ENCODE measurements at places on chromosomes 2 and 18.

- peak; percentile 36 for DNase-seq
Measured at GRCh38 chr2:156405586-156405985, 30.6 kb upstream of the GPD2 start.

- DNase-seq = no peak
Measured at GRCh38 chr2:121171625-121172119, 113.3 kb downstream of the TFCP2L1 start.

GRCh38 chr2:45833968-45834344, 182.5 kb downstream of the PRKCE start:
- no peak for DNase-seq

- DNase-seq = no peak
Measured at GRCh38 chr2:18721038-18721922, 131.9 kb upstream of the NT5C1B start.

DNA sequence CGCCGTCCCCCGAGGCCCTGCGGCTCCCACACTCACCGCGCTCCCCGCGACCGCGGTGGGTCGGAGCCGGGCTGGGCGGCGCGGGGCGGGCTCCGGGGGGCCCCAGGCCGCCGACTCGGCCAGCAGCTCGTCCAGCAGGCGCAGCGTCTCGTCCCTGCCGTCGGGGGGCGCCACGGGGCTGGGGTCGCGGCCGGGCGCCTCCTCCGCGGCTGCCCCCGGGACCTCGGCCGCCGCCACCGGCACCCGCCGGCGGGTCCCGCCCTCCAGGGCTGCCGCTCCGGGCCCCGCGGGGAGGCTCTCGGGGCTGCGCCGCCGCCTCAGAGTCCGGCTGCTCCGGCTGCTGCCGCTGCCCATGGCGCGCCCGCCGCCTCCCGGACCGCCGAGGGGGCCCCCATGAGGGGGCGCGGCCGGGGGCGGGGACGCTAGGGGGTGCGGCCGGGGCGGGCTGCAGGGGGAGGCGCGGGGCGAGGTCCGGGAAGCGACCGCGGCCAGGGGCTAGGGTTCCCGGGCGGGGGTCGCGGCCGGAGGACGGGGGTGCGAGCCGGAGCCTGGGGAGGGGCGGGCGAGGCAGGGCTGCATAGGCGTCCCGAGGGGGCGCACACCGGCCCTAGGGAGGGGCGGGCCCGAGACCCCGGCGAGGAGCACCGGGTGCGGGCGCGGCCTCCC, at the start of gene CYS1:
TSS of gene CYS1 (minus strand) at position 542 of the 666 bp plus-strand sequence. CDS start at position 354, 188 bp downstream.
- peak; percentile 59 for DNase-seq

DNA sequence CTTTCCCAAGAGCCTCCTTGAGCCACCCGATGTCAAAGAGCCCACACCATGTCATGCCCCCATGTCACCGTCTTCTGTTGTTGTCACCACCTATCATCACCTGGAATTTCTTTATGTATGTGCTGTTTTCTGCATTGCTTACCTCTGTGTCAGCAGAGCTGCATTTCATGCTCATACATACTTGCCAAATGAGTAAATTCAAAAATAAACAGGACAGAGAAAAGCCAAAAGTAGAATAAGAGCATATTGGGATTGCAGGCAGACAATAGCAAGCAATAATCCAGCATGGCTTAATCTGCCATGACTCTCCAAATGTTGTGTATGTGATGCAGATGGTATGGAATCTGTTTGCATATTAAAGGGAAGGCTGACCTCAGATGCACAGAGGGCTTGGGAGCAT, 15.3 kb upstream of the RGPD4 start:
- DNase-seq = no peak

GRCh38 chr18:62844850-62845643, 129.7 kb downstream of the PHLPP1 start:
- no peak for DNase-seq

DNA sequence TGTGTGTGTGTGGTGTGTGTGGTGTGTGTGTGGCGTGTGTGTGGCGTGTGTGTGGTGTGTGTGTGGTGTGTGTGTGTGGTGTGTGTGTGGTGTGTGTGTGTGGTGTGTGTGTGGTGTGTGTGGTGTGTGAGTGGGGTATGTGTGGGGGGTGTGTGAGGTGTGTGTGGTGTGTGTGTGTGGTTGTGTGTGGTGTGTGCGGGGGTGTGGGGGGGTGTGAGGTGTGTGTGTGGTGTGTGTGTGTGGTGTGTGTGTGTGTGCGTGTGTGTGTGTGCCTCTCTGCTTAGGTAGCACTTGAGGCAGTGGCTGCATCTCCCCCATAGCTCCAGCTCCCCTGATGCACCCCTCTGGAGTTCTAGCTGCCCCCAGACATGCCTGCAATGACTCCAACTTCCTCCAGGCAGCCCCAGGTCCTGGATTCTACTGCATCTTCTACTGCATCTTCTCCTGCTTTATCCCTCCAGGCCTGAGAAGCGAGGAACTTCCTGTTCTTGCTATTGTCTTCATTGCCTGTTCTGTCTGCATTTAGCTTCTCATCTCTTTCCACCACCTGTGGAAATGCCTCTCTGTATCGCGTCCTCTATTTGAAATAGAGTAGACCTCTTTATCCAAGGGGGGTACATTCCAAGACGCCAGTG, 22.2 kb upstream of the MLPH start:
- DNase-seq = no peak

- DNase-seq = peak; percentile 20
Measured at GRCh38 chr2:173607606-173608311, 253.1 kb downstream of the CDCA7 start.

GRCh38 chr2:62760555-62760954, 55.0 kb downstream of the EHBP1 start:
- DNase-seq = no peak

DNA sequence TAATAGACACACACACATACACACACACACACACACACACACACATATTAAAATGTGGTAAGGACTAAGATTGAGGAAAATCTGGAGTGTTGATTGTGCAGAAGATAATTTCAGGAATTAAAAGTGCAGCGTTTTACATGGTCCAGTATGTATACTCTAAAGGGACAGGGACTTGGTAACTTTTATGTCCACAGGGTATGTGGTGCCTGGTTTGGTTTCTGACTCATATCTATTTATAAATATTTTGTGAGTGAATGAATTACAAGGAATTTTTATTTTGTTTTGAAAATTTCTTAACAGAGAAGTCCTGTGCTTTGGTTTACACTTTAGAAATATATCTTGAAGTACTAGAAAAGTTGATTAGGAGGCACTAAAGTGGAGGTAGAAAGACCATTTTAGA, 287.7 kb upstream of the NXPH2 start:
- DNase-seq = no peak

DNA sequence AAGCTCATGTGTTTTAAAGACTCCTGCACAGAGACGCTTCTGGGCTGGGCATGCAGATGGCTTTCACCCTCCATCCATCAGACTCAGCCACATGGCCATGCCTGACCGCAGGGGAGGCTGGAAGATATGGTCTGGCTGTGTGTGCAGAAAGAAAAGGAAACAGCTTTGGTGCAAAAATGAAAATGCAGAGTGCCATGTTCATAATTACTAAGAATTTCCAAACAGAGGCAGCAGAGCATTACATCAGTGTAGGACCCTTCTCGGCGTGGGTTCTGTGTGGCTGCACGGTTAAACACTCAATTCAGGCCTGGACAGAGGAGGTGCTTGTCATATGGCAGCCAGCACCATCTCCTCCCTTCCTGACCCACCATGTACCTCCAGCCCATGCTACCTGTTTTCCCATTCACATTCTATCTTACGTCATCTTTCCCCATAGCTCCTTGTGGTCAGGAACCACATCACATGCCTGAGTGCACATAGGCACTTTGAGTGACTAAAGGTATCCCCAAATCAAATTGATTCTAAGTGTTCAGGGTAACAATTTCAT, 200.3 kb upstream of the ID2 start:
- no peak for DNase-seq

DNA sequence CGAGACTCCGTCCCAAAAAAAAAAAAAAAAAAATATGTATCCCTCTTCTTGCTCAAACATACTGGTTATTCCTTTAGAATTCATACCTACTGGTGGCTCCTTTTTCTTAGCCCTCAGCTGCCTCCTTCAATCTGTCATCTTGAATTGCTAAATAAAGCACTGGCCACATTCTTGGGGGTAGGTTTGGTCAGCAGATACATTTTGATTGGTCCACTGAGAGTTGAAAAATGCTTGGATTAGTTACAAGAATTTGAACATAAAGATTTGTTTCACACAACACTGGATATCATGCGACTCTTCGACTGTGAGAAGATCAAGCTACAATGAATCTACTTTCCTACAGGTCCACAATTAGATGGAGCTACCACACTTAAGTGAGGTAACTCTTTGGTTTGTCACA, 906.1 kb upstream of the SLC39A10 start:
- no peak for DNase-seq

- DNase-seq = no peak
Measured at GRCh38 chr18:53701697-53702096, 522.8 kb downstream of the MBD2 start.
